ENCODE measurements at places on chromosomes 7 and 10.

- no peaks in the 10 kb centered on the region for H3K27me3 ChIP-seq
- no peaks in the 10 kb centered on the region for H3K36me3 ChIP-seq
- no peak overlapping the region for H3K27ac ChIP-seq
- no peaks in the 10 kb centered on the region for H3K4me1 ChIP-seq
- DNase-seq, result no peak
- no peak overlapping the region for H3K4me3 ChIP-seq
These were observed 320.8 kb upstream of the NRP1 start for GRCh38 chr10:33655165-33655815.

GRCh38 chr10:52283174-52283573, 30.9 kb upstream of the DKK1 start:
- no peak overlapping the region for H3K27ac ChIP-seq
- no peaks in the 10 kb centered on the region for H3K27me3 ChIP-seq
- H3K36me3 ChIP-seq, result no peaks in the 10 kb centered on the region
- no peak overlapping the region for H3K4me3 ChIP-seq
- no peak for DNase-seq

DNA sequence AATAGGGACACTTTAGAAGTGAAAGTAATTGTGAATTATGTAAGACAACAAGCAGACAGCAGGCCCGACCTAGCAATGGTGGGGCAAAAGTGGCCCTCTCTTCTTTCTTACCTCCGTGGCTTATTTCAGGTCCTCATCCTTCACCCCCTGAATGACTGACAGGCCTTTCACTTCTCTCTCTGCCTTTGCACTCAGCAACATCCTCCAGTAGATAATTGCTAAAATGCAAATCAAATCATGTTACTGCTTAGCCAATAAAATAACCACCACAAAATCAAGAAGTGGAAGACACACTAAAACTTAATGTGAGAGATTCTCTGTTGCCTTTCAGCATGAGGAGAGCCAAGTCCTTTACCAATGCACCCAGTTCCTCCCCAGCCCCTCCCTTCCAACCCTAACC, 274.6 kb upstream of the ZNF32 start:
- no peaks in the 10 kb centered on the region for H3K4me1 ChIP-seq
- H3K27ac ChIP-seq, result no peak overlapping the region
- H3K27me3 ChIP-seq, result peaks cover 2% of the 10 kb centered on the region
- DNase-seq, result no peak
- no peak overlapping the region for H3K4me3 ChIP-seq

GRCh38 chr7:115340828-115341227, 418.9 kb downstream of the MDFIC start:
- no peaks in the 10 kb centered on the region for H3K4me1 ChIP-seq
- DNase-seq, result no peak
- no peak overlapping the region for H3K4me3 ChIP-seq

DNA sequence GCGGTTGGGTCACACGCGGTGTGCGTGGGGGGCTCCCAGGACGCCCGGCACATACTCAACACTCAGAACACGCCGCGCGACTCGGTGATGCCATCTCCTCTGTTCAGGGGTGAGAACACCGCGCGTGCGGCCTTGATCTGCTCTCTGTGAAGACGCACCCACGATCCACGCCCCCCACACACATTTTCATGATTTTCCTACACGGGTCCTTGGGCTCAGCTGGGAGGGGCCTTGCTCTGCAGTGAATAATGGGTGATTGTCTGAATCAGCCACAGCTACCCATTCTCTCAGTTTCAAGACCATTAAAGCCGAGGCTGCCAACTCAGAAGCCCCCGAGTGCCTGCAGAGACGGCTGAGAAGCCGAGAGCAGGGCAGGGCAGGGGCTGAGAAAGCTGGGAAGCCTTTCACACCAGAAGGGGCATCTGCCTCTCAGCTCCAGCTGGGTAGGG, 54.3 kb upstream of the PDGFA start:
- H3K4me3 ChIP-seq, result no peak overlapping the region
- peaks cover 2% of the 10 kb centered on the region for H3K36me3 ChIP-seq
- H3K27ac ChIP-seq, result no peak overlapping the region
- no peaks in the 10 kb centered on the region for H3K4me1 ChIP-seq
- no peak for DNase-seq

GRCh38 chr10:26574783-26575182, 122.7 kb upstream of the PDSS1 start:
- no peak overlapping the region for H3K27ac ChIP-seq
- H3K36me3 ChIP-seq, result peaks cover 39% of the 10 kb centered on the region
- H3K27me3 ChIP-seq, result no peaks in the 10 kb centered on the region
- no peak overlapping the region for H3K4me3 ChIP-seq
- no peak for DNase-seq

DNA sequence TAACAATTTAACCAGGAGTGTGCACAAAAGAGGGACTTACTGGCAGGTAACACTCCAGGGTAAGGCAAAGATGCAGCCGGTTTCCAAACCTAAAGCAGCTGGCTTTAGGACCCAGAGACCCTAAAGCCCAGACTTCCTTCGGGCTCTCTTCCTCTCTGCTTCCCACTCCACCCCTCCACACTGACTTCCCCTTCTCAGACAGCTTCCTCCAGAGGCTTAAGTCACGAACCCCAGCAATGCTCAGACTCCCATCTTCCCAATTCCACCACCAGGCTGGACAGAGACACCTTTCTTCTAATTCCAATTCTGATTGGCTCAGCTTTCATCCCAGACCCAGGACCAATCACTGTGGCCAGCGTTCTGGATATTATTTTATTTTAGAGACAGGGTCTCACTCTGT, 24.8 kb downstream of the STYXL1 start:
- H3K4me1 ChIP-seq, result peaks cover 20% of the 10 kb centered on the region
- H3K4me3 ChIP-seq, result no peak overlapping the region
- no peak for DNase-seq
- peaks cover 31% of the 10 kb centered on the region for H3K36me3 ChIP-seq
- H3K27me3 ChIP-seq, result no peaks in the 10 kb centered on the region
- H3K27ac ChIP-seq, result peak overlapping the region; percentile 61

DNA sequence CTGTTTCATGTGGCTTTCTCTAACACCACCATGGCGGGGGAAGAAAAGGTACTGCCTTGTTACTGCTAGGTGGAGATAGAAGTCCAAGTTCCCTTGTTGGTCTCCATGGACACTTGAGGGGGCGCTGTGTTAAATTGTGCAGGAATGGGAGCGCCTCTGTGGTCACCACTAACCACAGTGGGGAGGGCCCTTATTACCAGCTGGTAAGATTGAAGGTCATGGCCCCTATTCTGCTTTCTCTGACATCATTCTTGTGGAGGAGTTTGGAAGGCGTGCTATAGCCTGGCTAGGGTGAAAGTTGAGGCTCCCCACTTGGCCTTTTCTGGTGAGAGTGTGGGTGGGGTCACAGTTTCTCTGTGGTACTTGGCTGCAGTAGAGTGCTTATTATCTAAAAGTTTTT, 14.9 kb upstream of the MXI1 start:
- peaks cover 1% of the 10 kb centered on the region for H3K36me3 ChIP-seq
- peaks cover 68% of the 10 kb centered on the region for H3K27me3 ChIP-seq
- no peak overlapping the region for H3K27ac ChIP-seq
- no peak for DNase-seq

GRCh38 chr10:13525663-13526062, 3.2 kb downstream of the BEND7 start:
- peaks cover 7% of the 10 kb centered on the region for H3K4me1 ChIP-seq
- no peak overlapping the region for H3K27ac ChIP-seq
- no peak overlapping the region for H3K4me3 ChIP-seq
- no peak for DNase-seq

DNA sequence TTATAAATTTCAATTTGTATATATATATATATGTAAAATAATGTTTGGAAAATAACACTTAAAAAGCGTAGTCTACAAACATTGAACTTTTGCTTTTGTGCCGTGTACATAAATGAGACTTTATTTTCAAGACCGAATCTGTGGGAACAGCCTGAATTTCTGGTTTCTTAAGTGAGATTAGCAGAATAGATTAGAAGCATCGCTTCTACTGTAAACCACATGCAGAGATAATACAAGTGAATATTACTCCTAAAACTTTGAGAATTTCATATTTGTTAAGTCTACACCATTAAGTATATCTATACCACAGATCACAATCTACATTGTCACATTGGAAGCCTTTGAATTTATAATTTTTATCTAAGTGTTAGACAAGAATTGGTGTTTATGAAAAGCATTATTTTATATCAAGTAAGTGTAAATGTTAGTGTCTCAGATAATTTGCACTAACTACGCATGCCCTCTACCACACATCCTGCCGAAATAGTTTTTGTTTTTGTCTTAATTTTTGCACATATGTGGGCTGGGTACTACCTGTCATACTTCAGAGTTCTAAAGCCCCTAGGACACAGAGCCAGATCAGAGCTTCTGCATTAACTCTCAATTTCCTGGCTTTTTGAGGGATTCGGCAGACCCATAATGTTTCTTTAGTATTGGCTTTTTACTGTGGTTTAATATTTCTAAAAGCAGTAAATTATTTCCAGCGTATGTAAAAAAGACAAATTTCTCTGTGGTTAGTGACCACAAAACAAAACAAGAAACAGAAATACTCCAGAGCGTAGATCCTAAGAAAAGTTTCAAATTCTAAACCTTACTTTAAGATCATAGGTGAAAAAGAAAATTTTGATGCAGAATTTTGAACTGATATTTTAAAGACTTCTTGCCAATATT, 20.0 kb downstream of the TWIST1 start:
- H3K36me3 ChIP-seq, result no peaks in the 10 kb centered on the region
- peaks cover 3% of the 10 kb centered on the region for H3K27me3 ChIP-seq
- no peak for DNase-seq
- H3K4me1 ChIP-seq, result no peaks in the 10 kb centered on the region
- no peak overlapping the region for H3K27ac ChIP-seq
- H3K4me3 ChIP-seq, result no peak overlapping the region

DNA sequence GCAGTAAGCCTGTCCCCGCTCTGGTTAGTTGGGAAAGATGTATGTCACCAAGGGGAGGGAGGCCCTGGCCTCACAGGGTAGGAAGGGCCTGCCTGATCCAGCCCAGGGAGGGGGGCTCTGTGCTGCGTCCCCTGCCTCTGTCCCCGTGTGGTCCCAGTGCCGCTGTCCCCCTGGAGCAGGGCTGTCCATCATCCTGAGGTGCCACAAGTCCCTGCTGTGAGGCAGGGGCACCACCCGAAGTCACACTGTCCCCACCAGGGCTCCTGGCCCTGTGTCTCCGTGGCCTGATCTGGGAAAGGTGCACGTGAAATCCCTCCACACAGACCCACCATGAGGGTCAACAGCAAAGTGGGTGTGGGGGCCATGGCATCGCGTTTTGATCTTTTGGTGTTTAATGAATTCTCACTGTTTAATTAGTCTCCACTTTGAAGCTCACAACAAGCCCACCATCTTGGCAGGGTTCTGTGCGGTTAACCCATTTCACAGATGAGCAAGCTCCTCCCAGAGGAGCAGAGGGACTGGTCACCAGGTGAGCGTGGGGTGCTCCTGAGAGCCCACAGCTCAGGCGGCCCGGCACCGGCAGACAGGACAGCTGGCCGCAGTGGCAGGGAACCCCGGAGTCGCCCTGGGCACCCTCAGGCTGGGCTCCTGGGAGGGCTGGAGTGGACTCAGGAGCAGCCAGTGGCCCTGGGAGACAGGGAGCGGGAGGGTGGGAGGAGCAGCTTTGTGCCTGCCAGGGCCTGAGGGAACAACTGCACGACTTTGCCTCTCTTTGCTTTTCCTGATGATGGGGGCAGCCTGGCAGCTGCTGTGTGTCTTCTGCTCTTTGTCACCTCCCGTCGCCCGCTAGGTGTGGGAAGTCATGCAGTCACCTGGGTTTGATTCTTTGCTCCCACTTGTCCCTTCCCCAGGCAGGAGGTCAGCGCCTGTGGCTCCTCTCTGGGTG, 12.0 kb upstream of the CRYGN start:
- H3K4me1 ChIP-seq, result peaks cover 9% of the 10 kb centered on the region
- peaks cover 6% of the 10 kb centered on the region for H3K27me3 ChIP-seq
- no peak overlapping the region for H3K27ac ChIP-seq
- H3K4me3 ChIP-seq, result no peak overlapping the region
- H3K36me3 ChIP-seq, result no peaks in the 10 kb centered on the region

Measured in T-helper 2 cell treated with Interferon-gamma antibody and Interleukin-4, amounts not matched to agents 5 μg/mL and 100 μg/mL, for 36 hours (primary cell).